WTC11 (cell line): ENCODE measurements at places on chromosomes 11 and 22.

GRCh38 chr11:17766590-17766989 lies 32.0 kb downstream of the KCNC1 start:
- DNase-seq = peak; percentile 56

DNA sequence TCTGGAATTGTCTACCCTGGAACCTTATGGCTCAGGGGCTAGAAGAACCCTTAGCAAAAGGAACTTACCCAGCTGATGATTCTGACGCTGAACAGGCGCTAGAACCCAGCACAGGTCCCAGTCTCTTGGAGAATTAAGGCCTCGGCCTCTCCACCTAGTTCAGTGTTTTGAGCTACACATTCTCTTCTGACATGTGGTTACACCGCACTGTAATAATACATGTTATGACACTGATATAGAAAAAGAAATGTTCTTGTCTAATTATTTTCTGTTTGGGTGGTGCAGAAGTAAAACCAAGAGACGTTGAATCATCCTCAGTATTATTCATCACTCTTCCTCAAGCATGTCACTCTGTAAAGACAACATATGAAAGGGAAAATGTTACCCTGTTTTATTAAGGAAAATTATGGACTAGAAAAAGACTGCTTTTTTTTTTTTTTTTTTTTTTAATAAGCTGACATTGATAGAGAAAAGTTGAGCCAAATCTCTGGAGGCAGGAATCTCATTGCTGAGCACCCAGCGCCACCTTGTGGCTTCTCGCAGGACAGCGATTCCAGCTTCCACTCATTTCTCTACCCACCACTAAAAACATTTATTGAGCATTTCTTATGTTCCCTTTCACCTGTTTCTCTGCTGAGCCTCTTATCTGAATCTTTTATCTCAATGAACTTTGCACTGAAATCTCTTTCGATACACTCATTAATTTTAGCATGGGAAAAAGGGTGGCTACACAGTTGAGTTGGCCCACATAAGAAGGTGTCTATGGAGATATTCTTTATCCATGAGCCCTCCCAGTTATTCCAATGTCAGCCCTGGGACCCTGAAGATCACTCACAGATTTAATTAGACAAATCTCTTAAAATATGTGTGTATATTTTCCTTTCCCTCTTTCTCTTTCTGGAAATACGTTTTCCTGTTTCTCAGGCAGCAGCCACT lies 12.6 kb upstream of the APLNR start:
- DNase-seq = peak; percentile 74

GRCh38 chr22:48886604-48887393 lies 940.9 kb downstream of the BRD1 start:
- no peak for DNase-seq

- no peak for DNase-seq
These were observed 393.1 kb downstream of the CADM1 start for GRCh38 chr11:115111066-115111465.

DNA sequence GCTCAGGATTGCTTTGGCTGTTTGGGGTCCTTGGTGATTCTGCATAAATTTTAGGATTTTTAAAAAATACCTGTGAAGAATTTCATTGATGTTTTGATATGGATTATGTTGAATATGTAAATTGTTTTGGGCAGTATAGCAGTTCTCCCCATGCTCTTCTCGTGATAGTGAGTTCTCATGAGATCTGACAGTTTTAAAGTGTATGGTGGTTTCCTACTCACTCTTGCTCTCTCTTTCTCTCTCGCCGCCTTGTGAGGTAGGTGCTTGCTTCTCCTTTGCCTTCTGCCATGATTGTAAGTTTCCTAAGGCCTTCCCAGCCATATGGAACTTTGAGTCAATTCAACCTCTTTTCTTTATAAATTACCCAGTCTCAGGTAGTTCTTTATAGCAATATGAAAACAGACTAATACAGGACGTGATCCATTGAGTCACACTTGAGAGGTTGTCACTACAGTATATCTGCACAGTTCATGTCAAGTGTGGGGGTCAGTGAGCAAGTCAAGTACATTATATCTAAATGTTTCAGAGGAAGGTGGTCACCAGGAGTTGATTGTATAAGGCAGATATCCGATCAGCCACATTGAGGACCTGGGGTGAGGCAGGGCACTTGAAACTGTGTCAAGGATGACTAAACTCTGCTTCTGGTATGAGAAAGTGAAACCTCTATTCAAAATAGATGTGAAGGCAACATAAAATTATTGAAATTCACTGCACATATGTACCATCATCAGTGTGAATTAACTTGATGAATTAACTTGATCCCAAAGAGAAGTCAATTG lies 70.7 kb upstream of the CCDC179 start:
- no peak for DNase-seq

- DNase-seq = no peak
These were observed 440.3 kb downstream of the ETS1 start for GRCh38 chr11:128146926-128147605.

- no peak for DNase-seq
These were observed 92.9 kb downstream of the DYNC2H1 start for GRCh38 chr11:103202048-103202651.

DNA sequence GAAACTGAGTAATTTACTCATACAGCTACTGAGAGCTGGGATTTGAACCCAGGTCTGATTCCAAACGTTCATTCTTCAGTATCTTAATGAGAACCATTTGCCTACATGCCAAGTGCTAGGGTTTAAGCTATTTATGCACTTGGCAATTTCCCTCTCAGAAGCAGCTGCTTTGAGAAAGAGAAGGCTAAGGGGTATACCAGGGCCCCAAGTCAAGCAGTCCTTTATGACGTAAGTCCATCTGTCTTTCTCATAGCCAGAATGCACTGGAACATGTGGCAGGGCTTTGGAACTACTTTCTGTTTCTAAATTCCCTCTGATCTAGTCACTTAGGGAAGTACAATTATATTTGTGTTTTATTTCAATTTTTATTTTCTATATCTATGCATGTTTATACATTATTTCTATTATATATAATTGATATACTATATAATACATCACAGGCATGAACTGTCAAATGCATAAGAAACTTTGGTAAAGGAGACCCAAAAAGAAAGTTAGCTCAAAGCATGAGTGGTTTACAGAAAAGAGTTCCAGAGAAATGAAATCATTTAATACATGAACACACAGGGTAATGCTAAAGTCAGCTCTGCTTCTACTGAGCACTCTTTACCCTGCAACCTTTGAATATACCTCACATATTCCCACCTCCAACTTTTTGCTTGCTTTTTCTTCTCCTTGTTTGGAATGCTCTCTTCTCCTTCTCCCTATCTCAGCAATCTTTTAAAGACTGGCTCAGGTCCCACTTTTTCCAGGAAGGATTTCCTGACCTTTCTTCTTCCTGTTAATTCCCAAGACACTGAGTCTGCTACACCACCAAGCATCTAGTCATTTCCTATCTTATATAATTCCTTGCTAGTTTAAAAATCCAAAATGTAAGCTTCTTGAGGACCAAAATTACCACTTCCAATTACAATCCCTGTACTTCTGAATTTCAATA lies 80.5 kb upstream of the GDPD4 start:
- DNase-seq = no peak

- no peak for DNase-seq
These were observed 38.6 kb downstream of the PACSIN2 start for GRCh38 chr22:42976217-42976933.

DNA sequence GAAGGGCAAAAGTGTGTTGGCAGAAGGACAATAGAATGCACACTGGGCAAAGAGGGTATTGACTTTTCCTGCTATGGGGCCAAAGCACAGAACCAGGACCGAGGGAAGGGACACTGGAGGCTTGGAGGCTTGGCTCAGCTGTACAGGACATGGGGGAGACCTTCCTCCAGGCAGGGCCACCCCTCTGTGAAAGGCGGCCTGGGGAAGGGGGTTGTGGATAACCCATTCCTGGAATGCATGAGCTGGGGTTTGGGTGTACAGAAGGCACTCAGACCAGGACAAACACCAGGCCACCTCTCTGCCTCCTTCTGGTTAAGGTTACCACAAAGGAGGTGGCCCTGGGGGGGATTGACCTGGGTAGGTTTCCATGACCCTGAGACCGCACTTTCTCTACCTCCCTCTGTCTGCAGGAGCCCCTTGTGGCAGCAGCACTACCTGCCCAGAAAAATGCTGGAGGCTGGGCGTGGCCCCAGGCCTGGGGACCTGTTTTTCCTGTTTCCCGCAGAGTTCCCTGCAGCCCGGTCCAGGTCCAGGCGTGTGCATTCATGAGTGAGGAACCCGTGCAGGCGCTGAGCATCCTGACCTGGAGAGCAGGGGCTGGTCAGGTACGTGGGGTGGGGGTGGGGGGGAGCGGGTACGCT lies 9.6 kb downstream of the P2RY2 start:
- peak; percentile 85 for DNase-seq

- DNase-seq = no peak
These were observed 186.0 kb upstream of the ANO5 start for GRCh38 chr11:22006901-22007300.

GRCh38 chr11:77406396-77406795 lies 67.5 kb downstream of the PAK1 start:
- DNase-seq = no peak

DNA sequence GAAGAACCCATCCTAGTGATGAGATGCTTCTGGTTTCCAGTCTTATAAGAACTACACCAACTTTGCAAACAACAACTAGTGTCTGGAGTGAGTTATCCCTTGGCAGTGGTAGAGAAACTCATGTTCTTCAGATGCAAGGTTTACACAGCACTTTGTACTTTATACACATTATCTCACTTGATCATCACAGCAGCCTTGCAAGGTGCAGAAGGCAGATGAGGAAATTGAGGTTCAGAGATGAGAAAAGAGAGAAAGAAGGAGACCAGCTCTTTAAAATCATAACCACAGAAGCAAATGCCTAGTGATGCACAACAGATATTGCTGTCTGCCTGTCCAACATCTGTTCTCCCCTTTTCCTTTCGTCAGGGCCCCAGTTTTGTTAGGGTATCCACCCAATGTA lies 16.7 kb upstream of the CD44 start:
- DNase-seq = no peak

DNA sequence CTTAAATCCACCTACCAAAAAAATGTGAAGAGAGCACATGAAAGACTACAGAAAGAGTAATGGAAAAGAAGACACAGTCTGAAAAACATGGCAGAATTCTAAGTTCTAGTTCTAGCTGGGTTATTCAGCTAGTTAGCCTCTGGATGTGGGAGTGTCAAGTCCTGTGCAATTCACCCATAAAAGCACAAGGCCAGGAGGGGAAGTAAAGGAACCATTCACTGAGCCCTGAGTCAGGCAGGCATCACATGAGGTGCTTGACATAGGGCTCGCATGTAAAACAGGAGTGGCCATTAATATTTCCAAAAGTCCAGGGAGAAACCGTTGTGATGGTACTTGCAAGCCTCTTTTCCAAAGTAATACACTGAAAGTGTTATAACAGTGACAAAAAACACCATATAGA lies 103.7 kb downstream of the GAB2 start:
- no peak for DNase-seq

DNA sequence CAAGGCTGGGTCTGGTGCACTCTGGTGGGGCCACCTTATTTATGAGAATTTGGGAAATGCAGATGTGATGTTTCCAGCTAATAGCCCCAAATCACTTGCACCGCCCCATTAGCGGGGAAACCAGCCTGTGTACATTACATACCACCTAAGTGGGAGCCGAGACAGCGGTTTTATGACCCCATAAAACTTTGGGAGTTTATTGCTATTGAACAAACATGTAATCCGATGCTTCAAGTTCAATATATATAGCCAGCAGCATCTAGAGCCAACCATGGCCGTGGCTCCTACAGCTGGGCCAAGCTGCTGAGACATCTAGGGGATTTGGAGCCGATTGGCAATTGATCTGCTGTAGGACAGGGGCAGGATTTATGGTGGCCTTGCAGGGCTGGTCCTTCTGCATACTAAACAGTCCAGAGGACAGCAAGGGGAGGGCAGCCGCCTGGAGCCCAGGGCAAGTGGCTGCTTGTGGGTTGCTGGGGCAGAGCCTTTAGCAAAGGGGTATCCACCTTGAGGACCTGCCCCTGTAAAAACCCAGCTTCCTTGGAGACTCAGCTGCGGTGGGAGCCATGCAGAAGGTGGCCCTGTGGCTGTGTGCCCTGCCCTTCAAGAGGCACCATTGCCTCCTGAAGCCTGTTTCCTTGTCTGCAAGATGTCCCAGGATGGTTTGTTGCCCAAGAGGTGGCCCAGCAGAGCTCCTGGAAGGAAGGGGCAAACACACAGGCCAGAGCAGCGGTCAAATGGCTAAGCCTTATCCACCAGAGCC lies 47.9 kb upstream of the CCDC188 start:
- no peak for DNase-seq

DNA sequence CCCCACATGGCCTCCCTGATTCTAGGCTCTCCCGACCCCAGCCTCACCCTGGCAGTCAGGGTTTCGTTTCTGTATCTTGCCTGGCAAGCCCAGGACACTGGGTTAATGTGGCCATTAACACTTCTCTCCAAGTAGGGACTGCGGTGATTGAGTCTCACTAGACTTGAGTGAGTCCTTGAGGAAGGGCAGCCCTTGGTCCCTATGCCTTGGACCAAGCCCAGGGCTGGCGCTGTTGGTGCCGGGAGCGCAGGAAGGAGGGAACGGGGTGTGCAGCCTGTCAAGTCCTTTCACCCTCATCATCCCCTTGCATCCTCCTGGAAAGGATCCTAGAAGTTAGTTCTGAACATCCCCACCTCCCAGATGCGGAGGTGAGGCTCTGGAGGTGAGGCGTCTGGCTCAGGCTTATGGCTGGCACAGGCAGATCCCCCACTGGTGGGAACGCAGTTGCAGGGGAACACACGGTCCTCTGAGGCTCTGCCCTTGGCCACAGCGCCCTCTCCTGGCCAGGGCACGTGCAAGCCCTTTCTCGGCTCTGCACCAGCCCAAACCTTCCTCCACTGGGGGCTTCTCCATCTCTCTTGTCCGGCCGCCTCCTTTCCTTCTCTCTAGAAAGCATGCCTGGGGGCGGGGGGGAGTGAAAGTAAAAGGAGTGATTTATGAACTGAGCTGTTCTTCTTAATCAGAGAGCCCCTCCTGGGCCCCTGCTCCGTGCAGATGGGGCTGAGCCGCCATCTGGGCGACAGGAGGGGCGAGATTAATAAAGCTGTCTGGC lies 56.7 kb downstream of the TP53I11 start:
- DNase-seq = peak; percentile 92

- no peak for DNase-seq
These were observed 459.5 kb upstream of the CNTN5 start for GRCh38 chr11:98561252-98561651.

- DNase-seq = no peak
These were observed 15.3 kb downstream of the TAB1 start for GRCh38 chr22:39414886-39415285.

DNA sequence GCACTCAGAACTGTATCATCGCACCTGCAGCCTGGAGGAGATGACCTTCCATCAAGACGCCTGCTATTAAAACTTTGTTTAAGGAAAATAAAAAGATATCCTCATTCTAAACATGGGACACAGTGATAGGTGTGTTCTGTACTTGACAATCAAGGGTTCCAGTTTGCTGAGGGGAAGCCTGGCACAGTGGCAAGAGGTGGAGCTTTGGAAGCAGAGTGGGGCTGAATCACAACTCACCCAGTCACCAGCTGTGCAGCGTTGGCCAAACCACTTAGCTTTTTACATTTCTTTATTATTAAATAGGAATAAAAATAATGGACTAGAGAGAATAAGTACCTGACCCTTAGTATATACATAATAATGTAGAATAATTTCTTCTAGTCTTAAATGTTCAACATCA lies 220.7 kb downstream of the TENM4 start:
- DNase-seq = no peak
